ENCODE measurements at places on chromosomes 3 and 15. TPM values are rescaled to one million over a fixed set of nuclear protein-coding genes. Genes with fewer than 3 reads are reported as not detected.

- H3K36me3 ChIP-seq = no peaks in the 10 kb centered on the region
- no peak overlapping the region for H3K27ac ChIP-seq
- DNase-seq = no peak
- H3K4me3 ChIP-seq = no peak overlapping the region
These were observed 296.9 kb upstream of the NECTIN3 start for GRCh38 chr3:110774496-110775265.

GRCh38 chr3:195007151-195007550, 263.8 kb downstream of the XXYLT1 start:
- no peaks in the 10 kb centered on the region for H3K36me3 ChIP-seq
- H3K27me3 ChIP-seq = no peaks in the 10 kb centered on the region
- no peak for DNase-seq
- no peaks in the 10 kb centered on the region for H3K4me1 ChIP-seq
- no peak overlapping the region for H3K27ac ChIP-seq

DNA sequence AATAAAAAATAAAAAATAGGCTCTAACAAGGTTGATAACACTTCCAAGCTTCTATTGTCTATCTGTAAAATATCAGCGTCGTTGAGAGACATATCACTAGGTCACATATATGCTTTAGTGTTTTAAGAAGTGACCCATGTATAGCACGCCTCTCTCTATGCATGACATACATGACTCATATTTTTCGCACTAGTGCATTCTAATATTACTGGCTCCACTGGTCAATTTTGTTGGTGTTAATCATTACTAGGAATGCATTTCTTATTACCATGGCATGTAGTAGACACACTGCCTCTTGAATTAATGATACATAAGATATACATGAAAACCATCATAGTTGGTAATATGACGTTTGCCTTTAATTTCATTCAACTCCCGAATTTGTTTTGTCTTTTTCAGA, 203.1 kb downstream of the CHL1 start:
- H3K36me3 ChIP-seq = no peaks in the 10 kb centered on the region
- no peak for DNase-seq
- no peak overlapping the region for H3K27ac ChIP-seq
- H3K27me3 ChIP-seq = no peaks in the 10 kb centered on the region

GRCh38 chr3:147744967-147745366, 335.8 kb downstream of the ZIC1 start:
- H3K4me1 ChIP-seq = no peaks in the 10 kb centered on the region
- H3K27ac ChIP-seq = no peak overlapping the region
- no peaks in the 10 kb centered on the region for H3K36me3 ChIP-seq
- H3K27me3 ChIP-seq = no peaks in the 10 kb centered on the region
- H3K4me3 ChIP-seq = no peak overlapping the region

GRCh38 chr3:9826815-9827573, 16.8 kb downstream of the RPUSD3 start:
- H3K27me3 ChIP-seq = no peaks in the 10 kb centered on the region
- H3K4me3 ChIP-seq = no peak overlapping the region
- no peak overlapping the region for H3K27ac ChIP-seq
- no peak for DNase-seq
- H3K4me1 ChIP-seq = no peaks in the 10 kb centered on the region

- no peaks in the 10 kb centered on the region for H3K27me3 ChIP-seq
- no peaks in the 10 kb centered on the region for H3K36me3 ChIP-seq
- H3K4me1 ChIP-seq = no peaks in the 10 kb centered on the region
- no peak overlapping the region for H3K27ac ChIP-seq
- DNase-seq = no peak
These were observed 86.8 kb upstream of the PSMD6 start for GRCh38 chr3:64110071-64110470.

- DNase-seq = no peak
- no peak overlapping the region for H3K27ac ChIP-seq
- H3K27me3 ChIP-seq = no peaks in the 10 kb centered on the region
- H3K4me1 ChIP-seq = no peaks in the 10 kb centered on the region
These were observed 151.6 kb downstream of the CADM2 start for GRCh38 chr3:85110393-85110792.

Gene FGF7
- 2.1 TPM for total RNA-seq

DNA sequence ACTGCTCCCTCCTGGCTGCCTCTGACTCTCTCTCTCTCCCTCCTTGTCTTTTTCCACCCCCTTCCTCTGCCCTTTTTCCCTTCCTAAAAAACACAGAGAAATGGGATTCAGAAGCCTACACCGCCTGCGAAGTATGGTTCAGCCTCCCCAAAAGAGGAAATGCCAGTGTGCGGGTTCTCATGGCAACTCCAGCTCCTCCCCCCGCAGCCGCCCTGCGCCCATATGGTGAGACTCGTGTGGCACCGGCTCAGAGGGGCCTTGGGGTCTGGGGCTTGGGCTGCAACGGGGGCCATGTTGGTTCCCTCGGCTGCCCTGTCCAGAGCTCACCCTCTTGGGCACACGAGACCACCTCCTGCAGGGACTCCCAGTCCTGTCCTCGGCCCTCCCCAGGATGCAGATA, 23.6 kb upstream of the LINGO1 start:
- peaks cover 46% of the 10 kb centered on the region for H3K27me3 ChIP-seq
- no peak overlapping the region for H3K27ac ChIP-seq
- no peak for DNase-seq
- H3K4me3 ChIP-seq = no peak overlapping the region
- no peaks in the 10 kb centered on the region for H3K36me3 ChIP-seq

DNA sequence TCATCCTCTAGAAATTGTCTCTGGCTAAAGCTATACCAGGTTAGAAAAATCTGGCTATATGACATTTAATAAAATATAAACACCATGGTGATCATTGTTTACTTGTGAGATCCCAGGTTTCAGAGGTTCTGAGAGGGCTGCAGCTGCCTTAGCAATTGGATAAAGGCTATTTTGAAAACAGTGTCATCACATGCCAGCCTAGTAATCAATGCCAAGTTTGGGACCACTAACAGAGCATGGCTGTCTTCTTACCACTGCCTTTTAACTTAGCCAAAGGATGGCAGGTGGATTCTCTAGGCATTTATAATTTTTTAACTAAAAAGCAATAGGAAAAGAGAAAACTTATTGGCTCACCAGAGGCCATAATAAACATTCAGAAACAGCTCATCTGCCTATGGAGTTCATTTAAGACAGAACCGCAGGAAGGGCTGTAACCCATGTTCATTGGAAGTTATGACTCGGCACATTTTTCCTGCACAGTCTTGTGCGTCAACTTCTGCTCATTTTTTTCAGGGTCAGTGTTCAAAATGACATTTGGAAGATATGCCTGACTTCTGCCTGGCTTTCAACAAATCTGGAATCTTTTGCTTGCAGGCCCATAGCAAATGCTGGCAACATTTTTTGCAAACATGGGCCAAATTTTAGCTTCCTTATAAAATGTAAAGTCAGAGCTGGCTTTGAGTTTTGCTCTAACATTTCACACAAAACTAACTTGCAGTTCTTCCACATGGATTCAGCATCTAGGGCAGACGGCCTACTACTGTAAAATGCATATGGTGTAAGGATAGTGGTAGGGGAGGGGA, 476.0 kb upstream of the TBL1XR1 start:
- DNase-seq = no peak
- no peaks in the 10 kb centered on the region for H3K36me3 ChIP-seq
- no peaks in the 10 kb centered on the region for H3K27me3 ChIP-seq

Gene ROPN1
- 0.09 TPM for total RNA-seq

DNA sequence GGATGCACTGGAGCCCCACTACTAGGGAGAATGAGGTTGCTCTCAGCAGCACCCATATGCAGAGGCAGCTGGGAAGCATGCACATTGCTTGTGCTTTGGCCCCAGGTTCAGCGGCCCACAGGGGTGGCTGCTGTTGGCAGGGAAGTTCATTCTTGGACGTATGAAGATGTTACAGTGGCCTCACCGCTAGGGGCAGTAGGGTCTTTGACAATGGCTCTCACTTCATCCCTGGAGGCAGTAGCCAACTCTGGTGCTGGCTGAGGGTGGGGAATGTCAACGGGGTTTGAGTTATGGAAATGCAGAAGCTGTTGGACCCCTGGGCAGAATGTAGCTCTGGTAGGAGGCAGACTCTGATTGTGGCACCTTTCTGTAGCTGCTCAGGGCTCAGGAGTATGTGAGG, 279.9 kb downstream of the SCAPER start:
- no peaks in the 10 kb centered on the region for H3K27me3 ChIP-seq
- H3K36me3 ChIP-seq = no peaks in the 10 kb centered on the region
- DNase-seq = no peak
- H3K4me3 ChIP-seq = no peak overlapping the region
- H3K4me1 ChIP-seq = no peaks in the 10 kb centered on the region

DNA sequence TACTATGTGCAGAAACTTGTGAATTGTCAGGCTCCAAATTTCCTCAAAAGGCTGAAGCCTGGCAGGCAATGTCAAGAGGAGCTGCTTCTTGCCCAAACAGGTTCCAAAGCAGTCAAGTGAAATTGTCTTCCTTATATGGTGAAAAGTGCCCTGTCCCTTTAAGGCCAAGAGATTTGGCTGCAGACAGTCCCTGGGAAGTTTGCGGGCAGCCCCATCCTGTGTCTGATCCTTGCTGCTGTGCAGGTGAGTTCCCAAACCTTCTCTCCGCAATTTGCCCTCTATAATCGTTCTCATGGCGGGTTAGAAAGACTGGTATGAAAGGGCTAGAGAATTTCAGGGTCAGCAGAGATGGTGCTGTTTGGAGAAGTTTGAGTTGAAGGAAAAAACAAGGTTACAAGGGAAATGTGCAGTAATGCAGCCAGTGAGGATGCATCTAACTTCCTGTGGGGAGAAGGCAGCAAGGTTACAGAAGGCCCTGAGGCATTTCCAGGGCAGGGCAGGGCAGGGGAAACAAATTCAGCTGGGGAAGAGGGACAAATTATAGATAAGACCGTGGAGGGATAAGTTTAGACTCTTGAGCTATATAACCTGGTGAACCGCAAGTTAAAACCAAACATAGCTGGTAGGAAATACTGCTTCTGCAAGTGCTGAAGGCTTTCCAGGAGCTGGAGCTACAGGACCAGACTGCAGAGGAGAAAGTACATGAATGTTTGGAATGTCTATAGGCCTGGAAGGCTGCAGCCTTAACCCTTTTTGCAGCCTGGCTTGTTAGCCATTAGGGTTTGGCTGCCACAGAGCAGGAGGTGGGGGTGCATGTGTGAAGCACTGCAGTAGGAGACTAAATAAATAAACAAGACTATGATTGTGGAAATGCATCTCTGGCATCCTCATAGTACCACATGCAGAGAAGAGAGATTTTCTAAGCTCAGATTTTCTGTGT, 256.2 kb upstream of the IL12A start:
- H3K36me3 ChIP-seq = no peaks in the 10 kb centered on the region
- DNase-seq = no peak
- H3K27me3 ChIP-seq = no peaks in the 10 kb centered on the region
- no peaks in the 10 kb centered on the region for H3K4me1 ChIP-seq
- H3K4me3 ChIP-seq = no peak overlapping the region

- no peaks in the 10 kb centered on the region for H3K4me1 ChIP-seq
- peak overlapping the region; percentile 37 for H3K27ac ChIP-seq
- H3K27me3 ChIP-seq = no peaks in the 10 kb centered on the region
- H3K36me3 ChIP-seq = no peaks in the 10 kb centered on the region
- H3K4me3 ChIP-seq = no peak overlapping the region
These were observed 88.1 kb downstream of the ADAMTS17 start for GRCh38 chr15:100253640-100254039.

DNA sequence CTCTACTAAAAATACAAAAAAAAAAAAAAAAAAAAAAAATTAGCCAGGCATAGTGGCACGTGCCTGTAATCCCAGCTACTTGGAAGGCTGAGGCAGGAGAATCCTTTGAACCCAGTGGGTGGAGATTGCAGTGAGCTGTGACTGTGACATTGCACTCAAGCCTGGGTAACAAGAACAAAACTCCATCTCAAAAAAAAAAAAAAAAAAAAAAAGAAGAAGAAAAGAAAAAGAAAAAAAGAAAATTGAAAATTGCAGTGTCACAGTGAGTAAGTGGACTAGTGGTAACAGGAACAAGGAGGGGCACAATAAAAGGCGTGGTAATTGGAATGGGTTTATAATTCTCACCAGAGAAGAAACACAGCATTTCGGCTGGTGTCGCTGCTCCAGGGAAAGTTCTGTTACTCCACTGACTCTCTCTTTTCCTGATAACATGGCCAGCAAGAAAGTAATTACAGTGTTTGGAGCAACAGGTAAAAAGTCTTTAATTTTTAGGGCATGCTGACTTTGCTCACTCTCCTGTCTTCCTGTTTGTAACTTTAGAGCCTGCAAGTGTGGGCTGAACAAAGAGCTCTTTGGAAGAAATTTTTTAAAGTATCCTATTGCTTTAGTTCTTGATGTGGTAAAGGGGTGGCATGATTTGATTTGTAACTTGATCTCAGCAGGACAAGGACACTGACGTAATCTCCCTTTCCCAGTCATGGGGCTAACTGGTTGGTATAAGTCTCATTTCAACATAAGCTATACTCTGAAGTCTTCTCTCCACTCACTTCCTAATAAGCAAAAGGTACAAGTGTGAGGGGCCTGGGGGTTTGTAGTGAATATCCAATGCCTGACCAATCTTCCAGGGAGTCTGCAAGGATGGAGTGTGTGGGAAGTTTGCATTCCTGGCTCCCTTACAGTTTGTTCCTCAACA, 22.1 kb upstream of the TRA2B start:
- no peaks in the 10 kb centered on the region for H3K27me3 ChIP-seq
- DNase-seq = no peak
- H3K36me3 ChIP-seq = no peaks in the 10 kb centered on the region
- no peak overlapping the region for H3K27ac ChIP-seq
- H3K4me1 ChIP-seq = no peaks in the 10 kb centered on the region
- H3K4me3 ChIP-seq = no peak overlapping the region

- no peak overlapping the region for H3K4me3 ChIP-seq
- no peaks in the 10 kb centered on the region for H3K4me1 ChIP-seq
- DNase-seq = no peak
- no peaks in the 10 kb centered on the region for H3K36me3 ChIP-seq
These were observed 30.2 kb downstream of the PGPEP1L start for GRCh38 chr15:98977441-98977840.

- H3K4me1 ChIP-seq = peaks cover 7% of the 10 kb centered on the region
- no peak overlapping the region for H3K4me3 ChIP-seq
These were observed 228.6 kb upstream of the IL12A start for GRCh38 chr3:159760046-159760445.

DNA sequence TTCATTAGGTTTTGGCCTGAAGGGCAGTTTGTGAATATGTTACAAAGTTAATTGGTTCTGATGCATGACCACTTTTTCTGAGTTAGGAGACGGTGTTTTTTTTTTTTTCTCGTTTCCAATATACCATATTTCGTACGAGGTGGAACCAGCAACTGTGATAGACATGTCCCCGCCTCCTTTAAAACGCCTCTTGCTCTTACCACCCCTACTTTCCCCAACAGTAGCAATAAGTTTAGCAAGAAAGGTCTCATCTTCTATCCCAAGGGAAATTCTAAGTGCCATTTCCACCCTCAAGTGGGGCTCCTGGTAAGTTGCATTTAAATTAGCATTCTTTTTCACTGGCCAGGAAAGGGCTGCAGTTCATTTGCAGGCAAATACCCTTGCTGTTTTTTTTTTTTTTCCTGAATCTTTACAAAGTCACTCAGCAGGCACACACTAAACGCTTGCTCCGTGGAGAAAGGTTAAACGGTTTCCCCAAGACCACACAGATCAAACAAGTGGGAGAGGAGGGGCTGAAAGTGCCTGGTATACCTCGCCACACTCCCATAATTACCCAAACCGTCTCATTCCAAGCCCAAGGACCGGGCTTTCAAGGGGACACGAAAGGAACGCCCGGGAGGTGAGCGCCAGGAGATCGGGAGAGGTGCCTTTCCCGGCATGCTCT, 39.5 kb upstream of the MGA start:
- no peaks in the 10 kb centered on the region for H3K36me3 ChIP-seq
- peaks cover 4% of the 10 kb centered on the region for H3K4me1 ChIP-seq
- DNase-seq = no peak
- peak overlapping the region; percentile 64 for H3K27ac ChIP-seq
- H3K4me3 ChIP-seq = peak overlapping the region; percentile 57
- H3K27me3 ChIP-seq = no peaks in the 10 kb centered on the region
